ENCODE measurements at places on chromosomes 16 and 17. TPM values are rescaled to one million over a fixed set of nuclear protein-coding genes. Genes with fewer than 3 reads are reported as not detected.

Gene MYL4
- not detected for polyA plus RNA-seq

Gene CIBAR2
- not detected for polyA plus RNA-seq

Gene SLFN11
- polyA plus RNA-seq, result 17.0 TPM

GRCh38 chr16:27441276-27441675, 39.3 kb downstream of the IL21R start:
- no peak for DNase-seq

DNA sequence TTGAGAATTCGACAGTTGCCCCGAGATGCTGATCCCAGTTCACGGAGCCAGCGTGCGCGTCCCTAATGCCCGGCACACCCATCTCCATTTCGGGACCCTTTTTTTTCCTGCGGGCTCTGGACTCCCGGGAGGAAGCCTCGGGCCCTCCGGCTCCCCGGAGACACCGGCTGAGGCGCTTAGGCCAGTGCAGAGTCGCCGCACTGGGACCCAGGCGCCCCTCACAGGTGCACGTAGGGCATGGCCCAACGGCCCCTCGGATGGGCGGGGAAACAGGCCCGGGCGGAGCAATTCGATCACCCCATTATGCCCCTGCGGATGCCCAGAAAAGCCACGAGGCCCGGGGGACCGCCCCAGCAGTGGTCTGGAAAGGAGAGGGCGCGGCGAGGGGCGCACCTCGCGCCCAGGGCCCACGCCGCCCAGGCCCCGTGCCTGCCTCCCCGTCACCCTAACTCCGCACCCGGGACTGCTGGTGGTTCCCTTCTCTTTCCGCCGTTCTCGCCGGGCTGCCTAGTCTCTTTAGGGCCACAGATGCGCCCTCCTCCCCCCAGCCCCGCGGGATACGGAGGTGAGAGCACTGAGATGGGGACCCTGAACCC, 18.5 kb upstream of the ZFHX3 start:
- no peak for DNase-seq

- DNase-seq, result no peak
These were observed 3.4 kb downstream of the FAM222B start for GRCh38 chr17:28839221-28839620.

DNA sequence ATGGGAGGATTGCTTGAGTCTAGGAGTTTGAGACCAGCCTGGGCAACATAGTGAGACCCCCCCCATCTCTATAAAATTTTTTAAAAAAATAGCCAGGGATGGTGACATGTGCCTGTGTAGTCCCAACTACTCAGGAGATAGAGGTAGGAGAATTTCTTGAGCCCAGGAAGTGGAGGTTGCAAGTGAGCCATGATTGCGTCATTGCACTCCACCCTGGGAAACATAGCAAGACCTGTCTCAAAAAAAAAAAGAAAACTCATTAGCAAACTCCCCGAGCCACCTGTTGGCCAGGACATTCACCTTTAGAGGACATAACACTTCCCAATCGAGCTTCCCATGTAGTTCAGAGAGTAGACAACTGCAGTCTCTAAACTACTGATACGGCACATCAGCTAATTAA, 274.2 kb downstream of the ABCC12 start:
- DNase-seq, result no peak
